Inflammatory macrophage treated with lipopolysaccharide for 4 hours (primary cell): ENCODE measurements at places on chromosomes 11 and 22.

- DNase-seq = no peak
Observed at GRCh38 chr11:99548264-99548663, 527.5 kb downstream of the CNTN5 start.

GRCh38 chr11:106958517-106959248, 59.6 kb downstream of the GUCY1A2 start:
- DNase-seq = no peak

DNA sequence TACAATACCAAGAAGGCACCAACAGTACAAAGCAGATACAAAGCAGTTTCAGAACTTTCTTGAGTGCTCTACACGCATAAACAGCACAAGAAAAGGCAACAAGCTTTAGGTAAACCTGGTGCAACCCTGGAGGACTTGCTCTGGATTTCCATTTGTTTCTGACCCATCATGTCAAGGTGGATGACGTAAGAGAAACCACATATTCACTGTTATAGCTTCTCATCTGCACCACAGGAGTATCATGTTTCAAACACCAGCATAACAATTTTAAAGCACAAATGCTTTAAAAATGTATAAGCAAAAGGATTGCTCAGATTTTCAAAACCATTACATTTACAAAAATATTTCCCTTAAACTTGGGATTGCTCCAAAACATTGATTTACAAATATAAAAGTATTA, 25.0 kb upstream of the YPEL1 start:
- DNase-seq = no peak

DNA sequence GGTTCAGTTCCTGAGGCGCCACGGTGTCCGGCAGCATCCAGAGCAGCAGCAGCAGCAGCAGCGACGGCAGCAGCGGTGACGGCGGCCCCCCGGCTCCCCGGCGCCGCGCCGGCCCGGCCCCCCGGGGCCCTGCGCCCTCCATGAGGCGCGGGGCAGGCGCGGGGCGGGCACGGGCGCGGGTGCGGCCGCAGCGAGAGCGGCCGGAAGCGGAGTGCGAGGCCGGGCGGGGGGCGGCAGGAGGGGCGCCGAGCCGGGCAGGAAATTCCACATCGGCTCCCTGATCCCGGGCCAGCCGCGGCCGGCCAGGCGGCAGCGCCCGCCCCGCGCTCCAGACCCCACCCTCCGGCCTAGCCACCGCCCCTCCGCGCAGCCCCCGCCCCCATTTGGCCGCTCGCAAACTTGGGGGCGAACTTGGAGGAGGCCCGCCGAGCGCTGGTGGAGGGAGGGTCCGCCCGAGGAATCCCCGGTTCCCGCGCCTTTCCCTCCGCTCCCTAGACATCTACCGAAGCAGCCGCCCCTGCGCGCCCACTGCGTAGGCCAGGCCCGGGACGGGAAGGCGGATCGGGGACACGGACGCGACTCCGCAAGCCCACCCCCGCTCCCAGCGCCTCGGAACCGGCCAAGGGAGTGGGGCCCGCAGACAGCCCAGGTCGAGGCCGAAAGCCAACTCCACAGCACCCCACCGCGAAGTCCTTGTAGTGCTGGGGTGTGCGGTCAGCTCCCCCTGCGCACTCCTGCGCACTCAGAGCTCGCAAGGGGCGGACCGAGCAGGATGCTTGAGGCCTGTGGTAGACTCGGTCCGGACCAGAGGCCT, at the start of gene SCARF2:
SCARF2 (minus strand) TSS at position 213 of the 814 bp plus-strand sequence; CDS start at position 142, 71 bp downstream.
- no peak for DNase-seq

DNA sequence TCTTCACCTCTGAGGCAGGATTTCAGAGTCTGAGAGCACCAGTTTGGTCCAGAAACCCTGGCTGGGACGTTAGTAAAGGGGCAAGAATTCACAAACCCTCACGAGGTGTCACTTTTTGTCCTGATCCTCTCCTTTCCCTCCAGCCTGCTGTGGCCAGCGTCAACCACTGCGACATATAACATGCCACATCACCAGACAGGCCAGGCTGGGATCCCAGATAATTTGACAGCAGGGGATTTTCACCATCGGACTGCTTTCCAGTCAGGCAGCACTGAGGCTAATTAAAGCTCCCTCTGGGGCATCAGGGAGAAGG, 36.8 kb upstream of the RBFOX2 start:
- no peak for DNase-seq

DNA sequence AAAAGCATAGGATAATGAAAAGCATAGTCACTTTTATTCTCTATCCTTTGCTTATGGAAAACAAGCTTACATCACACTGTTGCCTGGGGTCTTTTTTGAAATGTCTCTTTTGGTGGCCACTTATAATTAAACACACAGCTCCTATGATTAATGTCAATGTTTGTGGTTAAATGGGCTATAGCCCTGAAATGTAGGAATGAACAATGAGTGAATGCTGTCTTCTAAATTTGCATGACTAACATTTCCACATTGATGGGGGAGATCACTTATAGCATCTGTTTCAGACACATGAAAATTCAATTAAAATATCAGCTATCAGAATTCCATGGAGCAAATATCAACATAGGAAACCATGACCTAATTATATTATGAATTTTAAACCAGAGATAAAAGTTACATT, 171.4 kb upstream of the FAT3 start:
- DNase-seq = no peak

DNA sequence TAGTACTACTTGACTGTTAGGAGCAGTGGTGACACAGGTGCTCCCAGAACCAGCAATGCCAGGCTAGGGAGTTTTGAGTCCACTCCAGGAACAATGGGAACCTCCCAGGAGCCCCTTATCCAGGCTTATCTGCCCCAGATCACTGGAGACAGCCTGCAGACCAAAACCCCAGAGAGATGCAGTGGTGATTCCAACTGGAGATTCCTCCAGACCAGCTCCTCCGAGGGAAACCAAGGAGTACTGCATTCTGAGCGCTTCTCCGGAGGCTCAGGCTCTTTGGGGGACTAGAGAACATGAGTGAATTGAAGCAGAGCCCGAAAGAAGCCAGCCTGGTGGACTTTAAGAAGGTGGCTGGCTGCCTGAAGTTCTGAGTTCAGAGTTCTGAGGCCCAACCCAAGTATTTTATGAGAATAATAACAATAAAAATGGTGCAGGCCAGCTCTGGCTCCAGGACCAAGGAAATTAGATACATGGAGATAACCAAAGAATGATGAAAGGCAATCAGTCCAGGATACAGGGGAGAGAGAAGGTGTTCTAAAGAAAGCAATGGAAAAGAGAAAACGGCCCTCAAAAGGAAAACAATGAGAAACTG, 1.3 kb upstream of the TMEM25 start:
- no peak for DNase-seq

GRCh38 chr11:96413408-96413807, 23.6 kb downstream of the JRKL start:
- DNase-seq = no peak

DNA sequence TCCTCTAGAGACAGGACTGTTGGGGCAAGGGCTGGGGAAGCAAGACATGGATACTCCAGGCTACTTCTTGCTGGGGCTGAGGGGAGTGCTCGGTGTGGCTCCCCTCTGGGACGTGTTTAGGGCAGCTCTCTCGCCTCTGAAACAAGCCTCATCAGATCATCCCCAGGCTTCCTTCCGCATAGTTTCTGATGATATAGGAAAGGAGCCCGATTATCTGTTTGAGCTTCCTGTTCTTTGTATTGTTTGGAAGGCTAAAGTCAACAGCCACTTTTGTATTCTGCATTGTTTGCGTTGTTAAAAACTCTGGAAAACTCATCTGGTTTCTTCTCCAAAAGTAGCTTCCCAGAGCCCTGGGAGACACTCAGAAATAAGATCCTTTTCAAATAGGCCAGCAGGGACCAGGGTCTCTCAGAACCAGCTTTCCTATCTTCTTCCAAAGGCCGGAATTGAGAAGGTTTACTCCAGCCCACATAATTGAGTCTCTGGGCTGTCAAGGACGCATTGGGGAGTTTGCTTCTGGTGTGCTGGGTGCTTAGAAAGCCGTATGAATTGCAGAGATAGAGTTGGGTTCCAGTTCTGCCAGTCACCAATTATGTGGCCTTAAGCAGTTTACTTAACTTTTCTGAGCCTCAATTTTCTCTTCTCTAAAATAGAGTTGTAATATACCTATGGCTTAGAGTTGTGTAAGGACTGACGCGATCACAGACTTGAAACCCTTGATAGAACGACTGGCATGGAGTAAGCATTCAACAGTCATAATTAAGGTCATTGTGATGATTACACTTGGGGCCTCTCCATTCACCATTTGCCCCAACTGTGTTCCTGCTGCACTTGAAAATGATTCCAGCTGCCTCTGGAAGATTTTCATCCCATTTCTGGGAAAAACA, 19.1 kb downstream of the CD44 start:
- DNase-seq = no peak

- peak; percentile 49 for DNase-seq
Observed at GRCh38 chr22:46150655-46151477, 540 bp downstream of the PPARA start.

DNA sequence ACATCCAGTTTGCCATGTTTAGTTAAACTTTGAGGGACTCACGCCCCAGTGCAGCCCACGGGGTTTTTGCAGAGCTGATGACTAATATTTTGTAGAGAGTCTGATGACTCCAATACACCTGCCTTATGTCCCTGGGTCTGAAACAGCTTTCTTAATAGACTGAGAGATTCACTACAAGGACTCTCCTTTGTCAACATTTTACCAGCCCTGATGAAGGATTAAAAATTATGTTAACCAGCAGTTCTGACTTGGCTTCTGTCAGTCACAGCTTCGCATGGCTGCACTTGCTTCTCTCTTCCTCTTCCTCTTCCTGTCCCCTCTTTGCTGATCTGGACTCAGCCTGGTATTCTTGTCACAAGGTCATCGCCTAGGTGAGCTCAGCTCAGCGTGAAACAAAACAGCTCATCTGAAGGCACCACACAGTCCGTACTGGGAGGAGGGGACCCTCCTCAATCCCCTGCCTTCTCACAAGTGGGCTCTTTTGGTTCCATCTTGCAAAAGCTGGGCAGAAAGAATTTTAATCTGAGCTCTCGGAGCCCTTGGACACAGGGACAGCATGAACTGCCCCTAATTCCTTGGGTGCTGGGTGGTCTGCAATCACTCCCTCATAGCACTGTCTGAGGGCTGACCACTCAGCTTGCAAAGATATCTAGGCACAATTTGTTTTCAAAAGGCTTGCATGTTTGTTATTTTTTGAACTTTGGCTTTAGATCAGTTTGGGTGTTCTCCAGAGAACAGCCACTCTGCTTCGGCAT, 38.1 kb upstream of the POU2AF1 start:
- no peak for DNase-seq

GRCh38 chr11:64923151-64923661, 1.3 kb upstream of the PPP2R5B start:
- DNase-seq = no peak

DNA sequence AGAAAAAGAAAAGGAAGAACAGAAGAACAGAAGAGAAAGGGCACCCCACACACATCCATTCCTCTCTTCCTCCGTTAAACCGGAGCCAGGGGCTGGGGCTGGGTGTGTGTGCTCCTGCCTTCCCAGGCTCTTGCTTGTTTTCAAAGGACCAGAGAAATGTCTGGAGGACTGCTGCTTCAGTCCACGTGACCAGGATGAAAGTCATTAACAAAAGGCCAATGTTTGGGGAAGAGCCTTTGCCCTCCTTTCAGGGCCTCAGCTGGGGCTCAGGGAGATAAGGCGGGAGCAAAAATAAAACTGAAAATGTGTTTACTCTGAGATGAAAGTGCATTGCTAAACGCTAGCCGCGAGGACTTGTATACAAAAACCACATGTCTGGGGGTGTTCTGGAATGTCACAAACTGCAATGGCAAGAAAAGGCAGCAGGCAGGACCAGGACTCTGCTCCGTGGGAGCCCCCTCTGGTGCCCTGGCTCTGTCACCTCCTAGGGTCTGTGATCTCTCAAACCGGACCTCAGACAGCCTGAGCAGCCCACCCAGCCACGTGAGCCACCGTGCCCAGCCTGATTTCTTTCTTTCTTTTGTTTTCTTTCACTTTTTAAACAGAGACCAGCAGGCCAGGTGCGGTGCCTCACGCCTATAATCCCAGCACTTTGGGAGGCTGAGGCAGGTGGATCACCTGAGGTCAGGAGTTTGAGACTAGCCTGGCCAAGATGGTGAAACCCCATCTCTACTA, 31.6 kb upstream of the MYH9 start:
- peak; percentile 91 for DNase-seq

GRCh38 chr22:50702821-50703725, 30.4 kb downstream of the SHANK3 start:
- no peak for DNase-seq
